ENCODE measurements at places on chromosomes 12 and 14.

GRCh38 chr12:39116861-39117260 lies 211.5 kb upstream of the CPNE8 start:
- DNase-seq = no peak

GRCh38 chr12:597926-598568 lies 65.2 kb downstream of the NINJ2 start:
- no peak for DNase-seq

DNA sequence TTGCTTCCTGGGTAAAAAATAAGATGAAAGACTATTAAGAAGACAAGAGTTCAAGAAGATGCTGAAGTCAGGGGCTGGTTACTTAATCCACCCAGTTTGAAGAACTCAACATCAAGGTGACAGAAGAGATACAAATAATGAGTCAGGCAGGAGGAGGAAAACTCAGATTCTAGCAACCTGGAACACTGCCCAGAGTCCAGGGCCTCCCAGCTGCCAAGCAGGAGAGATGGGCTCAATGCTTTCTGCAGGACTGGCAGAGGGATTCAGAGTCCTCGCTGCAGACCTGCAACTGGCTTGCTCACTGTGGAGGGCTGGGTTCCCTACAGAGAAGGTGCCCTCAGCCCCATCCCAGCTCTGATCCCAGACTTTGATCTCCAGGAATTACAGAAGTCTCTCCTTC lies 28.6 kb upstream of the CEBPE start:
- no peak for DNase-seq

- no peak for DNase-seq
Measured at GRCh38 chr12:9711664-9712063, 21.2 kb downstream of the CLECL1 start.

- DNase-seq = no peak
Measured at GRCh38 chr12:117361347-117361751, at the start of gene NOS1. TSS of gene NOS1 (minus strand) at chr12:117361626. CDS start at chr12:117331069, 30,557 bp downstream.

- DNase-seq = no peak
Measured at GRCh38 chr12:53325511-53326061, 4.2 kb upstream of the AAAS start.

DNA sequence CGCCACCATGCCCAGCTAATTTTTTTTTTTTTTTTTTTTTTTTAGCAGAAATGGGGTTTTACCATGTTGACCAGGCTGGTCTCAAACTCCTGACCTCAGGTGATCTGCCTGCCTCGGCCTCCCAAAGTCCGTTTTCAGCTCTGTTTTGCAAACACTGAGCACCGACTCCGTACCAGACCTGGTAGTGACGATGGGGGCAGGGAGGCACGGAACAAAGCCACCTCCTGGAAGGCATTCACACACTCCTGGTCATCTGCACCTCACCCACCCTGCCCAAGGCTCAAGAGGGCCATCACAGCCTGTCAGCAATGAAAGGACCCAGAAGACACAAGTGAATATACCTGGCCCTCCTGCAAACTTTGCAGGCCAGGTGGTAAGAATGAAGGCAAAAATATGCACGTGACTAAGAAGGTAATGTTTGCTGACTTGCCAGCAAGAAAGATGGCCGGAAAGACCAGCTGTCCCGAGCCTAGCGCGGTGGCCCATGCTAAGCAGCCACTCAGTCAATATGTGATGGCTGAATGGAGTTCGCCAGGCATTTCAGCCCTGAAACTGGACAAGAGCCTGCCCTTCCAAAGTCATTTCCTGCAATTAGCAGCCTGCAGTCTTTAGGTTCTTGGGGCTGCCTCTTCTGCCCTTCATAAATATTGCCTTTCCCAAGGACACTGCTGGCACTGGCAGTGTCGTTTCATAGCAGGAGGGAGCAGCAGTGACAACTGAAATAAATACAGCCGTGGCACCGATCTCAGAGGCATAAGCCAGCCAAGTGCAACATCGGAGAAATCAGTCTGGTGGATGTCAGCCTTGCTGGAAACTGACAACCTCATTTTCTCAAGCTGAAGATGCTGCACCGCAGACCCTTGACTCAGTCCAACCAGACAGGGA lies 17.6 kb downstream of the MMAB start:
- DNase-seq = no peak

DNA sequence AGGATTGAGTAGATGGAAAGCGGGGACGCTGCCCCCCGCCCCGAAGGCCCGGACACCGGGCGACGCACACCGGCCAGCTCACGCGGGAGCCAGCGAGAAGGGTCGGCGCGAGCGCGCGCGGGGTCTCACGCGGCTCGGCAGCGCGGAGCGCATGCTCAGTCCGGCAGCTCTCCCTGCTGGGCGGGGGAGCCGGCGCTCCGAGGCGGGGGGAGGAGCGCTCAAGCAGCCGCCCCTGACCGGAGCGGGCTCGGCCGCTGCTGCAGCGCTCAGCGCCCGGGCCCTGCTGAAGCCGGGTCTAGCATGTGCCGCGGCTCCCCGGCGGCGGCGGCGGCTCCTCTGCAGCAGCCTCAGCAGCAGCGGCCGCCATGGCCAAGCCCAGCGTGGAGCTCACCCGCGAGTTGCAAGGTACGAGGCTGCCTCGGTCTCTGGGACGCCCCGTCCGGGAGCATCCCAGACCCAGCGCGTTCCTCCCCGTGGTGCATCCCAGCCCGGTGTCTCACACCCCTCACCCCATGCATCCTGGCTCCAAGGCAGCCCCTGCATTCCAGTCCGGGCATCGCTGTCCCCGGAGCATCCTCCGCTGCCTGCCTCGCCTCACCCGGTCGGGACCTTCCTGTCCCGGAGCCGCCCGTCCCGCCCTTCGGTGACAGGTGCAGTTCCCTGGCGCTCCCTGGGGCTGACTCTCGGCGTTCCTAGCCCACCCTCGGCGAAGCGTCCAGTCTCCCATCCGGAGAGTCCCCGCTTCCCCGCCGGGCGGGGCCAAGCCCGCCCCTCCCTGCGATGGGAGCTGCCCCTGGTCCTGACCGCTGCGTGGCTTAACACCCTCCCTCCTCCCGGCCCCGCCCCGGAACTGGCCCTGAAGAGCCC lies at the start of gene CARMIL3:
Gene CARMIL3 (plus strand): TSS at position 221 of the 867 bp plus-strand sequence. CDS start 145 bp downstream, at position 366.
- DNase-seq = peak; percentile 41

DNA sequence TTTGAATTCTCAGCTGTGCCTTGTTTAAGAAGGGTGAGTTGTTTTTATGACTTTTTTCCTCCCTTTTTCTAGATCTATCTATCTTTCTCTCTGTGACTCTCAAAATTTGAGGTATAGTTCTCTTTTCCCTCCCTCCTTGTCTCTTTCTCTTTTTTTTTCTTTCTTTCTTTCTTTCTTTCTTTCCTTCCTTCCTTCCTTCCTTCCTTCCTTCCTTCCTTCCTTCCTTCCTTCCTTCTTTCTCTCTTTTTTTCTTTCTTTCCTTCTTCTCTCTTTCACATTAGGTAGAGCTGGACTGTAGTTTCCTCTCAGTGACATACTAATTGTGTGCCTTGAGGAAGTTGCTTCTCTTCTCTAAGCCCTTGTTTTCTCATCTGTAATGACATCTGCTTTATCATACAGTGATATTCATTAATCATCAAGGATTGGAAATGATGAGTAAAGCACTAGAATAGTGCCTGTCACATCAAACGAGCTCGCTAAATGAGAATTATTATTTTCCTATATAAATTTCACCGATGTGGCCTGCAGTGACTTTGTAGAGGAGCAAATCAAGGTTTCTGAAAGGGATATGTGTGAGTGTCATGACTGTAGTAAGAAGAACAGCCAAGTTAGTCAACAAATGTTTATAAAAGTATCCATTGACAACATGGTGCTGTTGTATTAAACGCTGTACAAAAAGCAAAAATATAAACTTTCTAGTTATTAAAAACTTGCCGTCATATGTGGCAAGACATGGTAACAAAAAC lies 78.9 kb upstream of the SLC38A2 start:
- DNase-seq = no peak

DNA sequence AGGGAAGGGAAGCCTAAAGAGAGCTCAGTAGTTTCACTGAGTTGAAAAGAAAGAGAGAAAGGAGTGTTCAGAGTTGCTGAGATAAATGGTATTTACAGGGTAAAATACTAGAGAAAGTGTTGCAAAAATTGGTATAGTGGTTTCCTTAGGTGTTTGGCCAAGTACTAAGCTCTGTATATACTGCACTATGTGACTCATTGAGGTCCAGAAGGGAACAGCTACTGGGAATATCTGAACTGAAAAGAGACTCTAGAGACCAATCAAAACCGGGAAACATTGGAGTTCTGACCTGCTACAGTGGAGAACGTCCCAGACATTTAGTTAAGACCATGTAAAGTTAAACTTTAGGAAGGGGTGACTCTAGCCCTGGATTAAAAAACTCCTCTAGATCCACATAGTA lies 42.7 kb upstream of the ALX1 start:
- DNase-seq = no peak

- DNase-seq = no peak
Measured at GRCh38 chr14:53278602-53279506, 125.7 kb upstream of the DDHD1 start.

DNA sequence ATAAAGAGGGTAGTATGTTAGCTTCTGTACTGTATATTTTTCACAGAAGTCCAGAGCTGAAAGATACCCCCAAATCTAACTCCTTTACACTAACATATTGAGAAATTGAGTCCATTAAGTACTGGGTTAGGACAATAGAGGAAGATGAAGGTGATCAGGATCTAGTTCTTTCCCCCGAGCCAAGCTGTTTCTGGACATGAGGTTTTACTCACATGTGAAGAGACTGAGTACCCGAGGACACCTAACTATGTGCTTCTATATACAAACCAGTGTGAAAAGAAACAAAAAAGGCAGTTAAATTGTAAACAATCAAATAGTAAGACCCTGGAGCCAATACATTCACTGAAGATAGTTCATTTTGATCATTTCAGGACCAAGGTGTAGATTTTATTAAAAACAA lies 3.8 kb upstream of the TRHDE start:
- DNase-seq = no peak

DNA sequence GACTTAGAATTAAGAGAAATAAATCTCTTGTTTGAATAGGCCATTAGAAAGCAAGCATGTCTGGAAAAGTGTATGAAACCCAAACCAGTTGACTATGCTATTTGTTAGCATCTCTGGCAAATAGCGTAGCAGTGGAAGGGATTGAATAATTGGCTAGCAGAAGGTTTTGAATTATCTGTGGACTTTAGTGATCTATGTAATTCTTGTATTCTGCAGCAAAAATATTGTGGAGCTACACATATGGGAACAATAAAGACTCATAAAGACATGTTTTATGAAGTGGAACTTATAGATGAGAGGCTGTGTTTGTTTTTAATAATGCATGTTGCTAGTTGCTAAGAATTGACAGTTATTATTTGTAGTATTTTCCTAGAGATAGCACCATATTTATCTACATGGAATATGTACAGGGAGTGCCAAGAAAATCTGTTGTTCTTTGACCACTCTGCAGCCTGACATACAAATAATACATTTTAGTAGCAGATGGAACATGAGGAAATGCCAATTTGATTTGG lies 4.7 kb downstream of the SRGAP1 start:
- no peak for DNase-seq

- DNase-seq = no peak
Measured at GRCh38 chr12:59699421-59700152, 103.8 kb downstream of the SLC16A7 start.

- DNase-seq = no peak
Measured at GRCh38 chr14:92898566-92899131, 24.3 kb upstream of the CHGA start.

GRCh38 chr12:47074757-47075156 lies 4.7 kb upstream of the PCED1B start:
- DNase-seq = no peak

GRCh38 chr14:21496453-21496852 lies 14.7 kb downstream of the METTL3 start:
- DNase-seq = no peak

- DNase-seq = no peak
Measured at GRCh38 chr12:66860752-66861750, 182.2 kb upstream of the GRIP1 start.

DNA sequence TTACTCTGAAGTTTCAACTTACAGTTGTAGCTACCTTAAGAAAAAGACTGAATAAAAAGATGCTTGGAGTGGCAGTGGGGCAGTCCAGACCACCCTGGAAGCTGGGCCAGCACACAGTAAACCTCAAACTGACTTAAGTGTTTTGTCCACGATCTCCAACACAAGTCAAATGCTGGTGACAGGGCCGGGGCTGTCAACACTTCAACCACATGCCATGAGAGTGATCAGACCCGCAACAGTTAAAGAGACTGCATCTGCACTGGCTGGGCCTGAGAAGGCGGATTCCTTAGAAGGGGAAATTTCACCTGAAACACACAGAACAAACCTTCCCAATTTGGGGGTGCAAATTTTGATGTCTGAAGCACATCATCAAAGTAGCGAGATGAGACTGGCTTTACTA lies 223.5 kb upstream of the CAND1 start:
- DNase-seq = no peak

GRCh38 chr14:29925101-29925722 lies 2.4 kb downstream of the PRKD1 start:
- no peak for DNase-seq

DNA sequence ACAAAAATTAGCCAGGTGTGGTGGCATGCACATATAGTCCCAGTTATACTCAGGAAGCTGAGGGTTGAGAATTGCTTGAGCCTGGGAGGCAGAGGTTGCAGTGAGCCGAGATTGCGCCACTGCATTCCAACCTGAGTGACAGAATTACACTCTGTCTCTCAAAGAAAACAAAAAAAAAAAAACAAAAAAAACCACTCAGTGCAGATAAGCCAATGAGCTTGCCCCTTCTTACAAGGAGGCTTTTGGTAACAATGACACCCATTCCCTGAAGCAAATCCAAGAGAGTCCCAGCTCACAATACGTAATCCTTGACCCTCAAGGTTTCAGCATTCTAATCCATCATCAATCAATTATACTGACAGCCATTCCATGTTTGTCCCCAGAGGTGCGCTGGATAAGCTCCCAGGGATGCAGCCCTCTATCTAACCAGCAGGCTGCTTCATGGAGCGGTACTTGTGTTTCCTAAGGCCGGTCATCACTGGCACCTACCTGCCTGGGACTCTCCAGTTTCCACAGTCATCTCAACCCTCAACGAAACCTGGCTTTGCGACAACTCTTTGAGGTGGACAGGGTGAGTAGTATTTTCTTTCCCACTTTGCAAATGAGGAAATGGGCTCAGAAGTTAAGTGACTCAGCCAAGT lies 12.4 kb downstream of the GCN1 start:
- DNase-seq = no peak

DNA sequence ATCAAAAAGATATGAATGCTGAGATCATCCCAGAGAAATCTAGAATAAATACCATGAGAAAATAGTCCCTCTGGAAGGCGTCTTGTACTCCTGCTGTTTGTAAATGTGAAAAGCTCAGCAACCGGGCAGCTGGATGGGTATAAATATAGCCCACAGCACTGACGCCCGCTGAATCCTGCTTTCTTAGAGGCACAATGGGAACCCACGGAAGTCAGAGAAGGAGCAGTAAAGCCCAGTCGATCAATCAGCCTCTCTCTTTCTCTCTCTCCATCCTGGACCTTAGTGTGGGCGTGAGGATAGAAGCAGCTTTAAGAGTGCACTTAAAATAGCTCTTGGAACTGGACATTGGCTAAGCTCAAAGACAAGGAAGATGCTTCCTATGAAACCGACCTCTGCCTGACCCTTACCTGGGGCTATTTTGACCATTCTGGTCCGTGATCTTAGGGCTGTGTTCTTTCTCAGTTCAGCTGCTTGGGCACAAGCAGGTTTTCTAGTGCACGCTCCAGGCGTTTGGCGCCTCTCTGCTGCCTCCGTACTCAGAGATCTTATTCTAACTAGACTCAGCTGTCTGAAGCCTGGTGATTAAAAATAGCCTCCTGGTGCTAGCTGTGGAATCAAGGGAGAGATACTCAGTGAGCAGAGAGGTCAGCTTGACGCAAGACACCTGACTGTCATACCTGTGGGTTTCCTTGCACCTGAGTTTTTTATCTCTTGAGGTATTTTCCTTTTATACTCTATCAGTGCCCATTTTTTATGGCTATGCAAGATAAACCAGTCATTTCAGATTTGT lies 144.6 kb downstream of the ETV6 start:
- DNase-seq = no peak

- no peak for DNase-seq
Measured at GRCh38 chr12:101824831-101825230, 5.9 kb downstream of the GNPTAB start.
